Activated naive CD4-positive, alpha-beta T cell treated with anti-CD3 and anti-CD28 coated beads for 36 hours (primary cell): ENCODE measurements at places on chromosomes 16 and 17. TPM values are rescaled to one million over a fixed set of nuclear protein-coding genes. Genes with fewer than 3 reads are reported as not detected.

DNA sequence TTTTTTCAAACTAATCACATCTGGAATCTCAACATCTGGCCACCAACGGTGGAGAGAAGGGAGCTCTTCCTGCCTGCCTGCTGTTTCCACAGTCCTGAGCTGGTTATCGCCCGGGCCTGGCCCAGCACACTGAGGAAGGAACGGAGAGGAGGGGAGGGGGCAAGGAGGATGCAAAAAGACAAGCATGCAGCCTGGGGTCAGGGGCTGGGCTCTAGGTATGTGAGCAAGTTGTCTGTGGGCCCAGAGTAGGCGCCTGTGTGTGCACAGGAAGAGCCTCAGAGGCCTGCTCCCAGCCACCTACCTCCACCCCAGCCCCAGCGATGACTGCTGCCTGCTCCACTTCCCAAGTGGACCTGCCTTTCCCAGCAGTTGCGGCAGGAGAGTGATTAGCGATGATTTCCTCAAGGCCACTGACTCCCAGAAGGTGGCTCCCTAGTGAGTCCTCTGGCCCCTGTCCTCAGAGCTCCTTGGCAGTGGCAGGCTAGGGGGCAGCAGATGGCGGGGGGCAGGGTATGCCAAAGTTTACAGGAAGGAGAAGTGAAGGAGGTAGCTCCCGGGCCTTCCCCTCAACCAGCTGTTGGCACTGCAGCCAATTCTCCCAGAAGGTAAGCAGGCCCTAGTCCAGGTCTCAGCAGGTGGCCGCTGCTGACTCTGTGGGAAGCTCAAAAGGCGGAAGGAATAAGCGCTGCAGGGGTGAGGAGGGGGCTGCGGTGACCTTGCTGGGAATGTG lies 27.0 kb upstream of the RASD1 start:
- H3K27ac ChIP-seq: no peak overlapping the region
- H3K4me1 ChIP-seq: no peaks in the 10 kb centered on the region
- H3K36me3 ChIP-seq: no peaks in the 10 kb centered on the region
- no peaks in the 10 kb centered on the region for H3K27me3 ChIP-seq
- DNase-seq: no peak

DNA sequence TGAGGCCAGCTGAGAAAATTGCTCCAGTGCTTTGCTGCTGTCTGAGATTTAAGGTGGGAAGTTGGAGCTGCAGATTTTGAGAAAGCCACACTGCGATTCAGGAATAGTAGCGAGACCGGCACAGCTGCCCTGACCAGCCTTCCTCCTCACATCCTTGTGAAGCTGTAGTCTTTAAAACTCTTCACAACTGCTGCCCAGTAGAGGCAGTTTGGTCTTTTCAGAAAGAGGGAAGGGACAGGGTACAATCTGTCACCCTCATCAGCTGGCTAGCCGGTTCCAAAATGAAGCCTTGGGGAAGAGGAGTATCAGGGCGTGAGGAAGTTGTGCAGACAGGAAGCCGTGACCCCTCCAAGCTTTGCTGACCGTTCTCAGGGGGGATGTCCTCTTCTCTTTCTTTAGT lies 195.3 kb downstream of the MSI2 start:
- no peaks in the 10 kb centered on the region for H3K36me3 ChIP-seq
- H3K27ac ChIP-seq: peak overlapping the region; percentile 42
- no peaks in the 10 kb centered on the region for H3K27me3 ChIP-seq
- no peak overlapping the region for H3K4me3 ChIP-seq
- H3K4me1 ChIP-seq: peaks cover 71% of the 10 kb centered on the region

ASPSCR1 gene
- 34.8 TPM for total RNA-seq

DNA sequence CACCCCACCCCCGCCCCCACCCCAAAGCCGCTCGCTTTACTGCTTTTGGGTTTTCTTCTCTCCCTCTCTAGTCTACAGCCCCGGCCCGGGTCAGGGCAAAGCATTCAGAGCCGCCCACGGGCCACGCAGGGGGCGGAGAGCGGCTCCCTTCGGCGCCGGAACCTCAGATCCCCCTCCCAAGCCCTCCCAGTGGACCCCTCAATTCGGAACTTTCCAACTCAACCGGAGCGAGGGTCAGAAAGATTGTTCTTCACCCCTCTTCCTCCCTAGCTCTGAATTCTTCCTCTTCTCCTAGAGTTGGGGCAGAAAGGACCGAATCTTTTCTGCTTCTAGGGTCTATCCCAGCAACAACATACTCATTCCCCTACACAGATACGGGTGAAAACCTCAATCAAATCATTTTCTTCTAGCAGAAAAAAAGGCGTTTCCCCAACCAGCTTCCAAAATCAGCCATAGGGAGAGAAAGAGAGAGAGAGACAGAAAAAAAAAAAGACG lies 1.0 kb downstream of the HOXB2 start:
- H3K27ac ChIP-seq: peak overlapping the region; percentile 96
- H3K4me1 ChIP-seq: peaks cover 59% of the 10 kb centered on the region
- peak overlapping the region; percentile 96 for H3K4me3 ChIP-seq
- peak; percentile 48 for DNase-seq
- peaks cover 14% of the 10 kb centered on the region for H3K36me3 ChIP-seq

NAA38 gene
- total RNA-seq: 75.0 TPM

GRCh38 chr16:83958137-83958845 lies 5.3 kb downstream of the OSGIN1 start:
- H3K27me3 ChIP-seq: peaks cover 28% of the 10 kb centered on the region
- no peak overlapping the region for H3K4me3 ChIP-seq
- no peak for DNase-seq
- H3K4me1 ChIP-seq: peaks cover 8% of the 10 kb centered on the region
- H3K36me3 ChIP-seq: no peaks in the 10 kb centered on the region

GRCh38 chr17:76793775-76794174 lies 55.9 kb downstream of the MFSD11 start:
- DNase-seq: peak; percentile 26
- no peak overlapping the region for H3K4me3 ChIP-seq
- no peaks in the 10 kb centered on the region for H3K27me3 ChIP-seq
- H3K36me3 ChIP-seq: no peaks in the 10 kb centered on the region

ELOB gene
- total RNA-seq: 177 TPM

DNA sequence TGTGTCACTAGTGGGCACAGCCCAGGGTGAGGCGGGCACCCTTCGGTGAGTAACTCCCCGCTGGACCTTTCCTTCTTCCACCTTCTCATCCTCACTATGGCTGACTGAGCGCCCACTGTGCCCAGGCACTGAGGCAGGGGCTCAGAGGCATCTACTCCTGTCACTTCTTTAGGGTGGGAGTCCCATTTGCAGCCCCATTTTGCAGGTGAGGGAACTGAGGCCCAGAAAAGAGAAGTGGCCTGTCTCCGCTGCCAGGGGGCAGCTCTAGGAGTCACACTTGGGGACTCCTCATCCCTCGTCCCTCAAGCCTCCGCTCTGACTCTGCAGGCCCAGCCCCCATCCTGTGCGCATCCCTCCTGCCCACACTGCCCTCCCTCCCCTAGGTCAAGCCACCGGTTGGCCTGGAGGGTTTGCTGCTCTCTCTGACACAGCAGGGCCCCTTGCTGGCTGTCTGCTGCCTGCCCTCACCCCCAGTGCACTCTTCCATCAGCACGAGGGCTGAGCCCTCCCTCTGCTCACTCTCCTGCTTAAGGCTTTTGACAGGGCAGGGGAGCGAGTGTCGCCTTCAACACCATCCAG lies 62.4 kb downstream of the CNGB1 start:
- H3K27ac ChIP-seq: peak overlapping the region; percentile 34
- no peaks in the 10 kb centered on the region for H3K27me3 ChIP-seq
- no peaks in the 10 kb centered on the region for H3K36me3 ChIP-seq
- no peak for DNase-seq
- no peak overlapping the region for H3K4me3 ChIP-seq

DNA sequence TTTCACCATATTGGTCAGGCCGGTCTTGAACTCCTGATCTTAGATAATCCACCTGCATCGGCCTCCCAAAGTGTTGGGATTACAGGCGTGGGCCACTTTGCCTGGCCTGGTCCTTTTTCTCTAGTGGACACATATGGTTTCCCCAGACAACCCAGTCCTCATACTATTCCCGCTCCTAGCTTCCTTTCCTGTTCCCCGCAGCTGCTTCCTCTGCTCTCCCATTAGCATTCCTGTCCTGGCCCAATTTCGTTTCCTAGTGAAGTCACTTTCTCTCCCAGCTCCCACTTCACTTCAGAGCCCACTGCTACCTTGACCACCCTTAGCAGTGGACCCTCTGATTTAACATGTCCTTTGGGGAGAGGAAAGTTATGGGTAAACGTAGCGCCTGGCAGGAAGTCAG lies 11.3 kb downstream of the KATNIP start:
- H3K27ac ChIP-seq: no peak overlapping the region
- H3K4me1 ChIP-seq: no peaks in the 10 kb centered on the region
- peaks cover 1% of the 10 kb centered on the region for H3K36me3 ChIP-seq
- H3K4me3 ChIP-seq: no peak overlapping the region

DNA sequence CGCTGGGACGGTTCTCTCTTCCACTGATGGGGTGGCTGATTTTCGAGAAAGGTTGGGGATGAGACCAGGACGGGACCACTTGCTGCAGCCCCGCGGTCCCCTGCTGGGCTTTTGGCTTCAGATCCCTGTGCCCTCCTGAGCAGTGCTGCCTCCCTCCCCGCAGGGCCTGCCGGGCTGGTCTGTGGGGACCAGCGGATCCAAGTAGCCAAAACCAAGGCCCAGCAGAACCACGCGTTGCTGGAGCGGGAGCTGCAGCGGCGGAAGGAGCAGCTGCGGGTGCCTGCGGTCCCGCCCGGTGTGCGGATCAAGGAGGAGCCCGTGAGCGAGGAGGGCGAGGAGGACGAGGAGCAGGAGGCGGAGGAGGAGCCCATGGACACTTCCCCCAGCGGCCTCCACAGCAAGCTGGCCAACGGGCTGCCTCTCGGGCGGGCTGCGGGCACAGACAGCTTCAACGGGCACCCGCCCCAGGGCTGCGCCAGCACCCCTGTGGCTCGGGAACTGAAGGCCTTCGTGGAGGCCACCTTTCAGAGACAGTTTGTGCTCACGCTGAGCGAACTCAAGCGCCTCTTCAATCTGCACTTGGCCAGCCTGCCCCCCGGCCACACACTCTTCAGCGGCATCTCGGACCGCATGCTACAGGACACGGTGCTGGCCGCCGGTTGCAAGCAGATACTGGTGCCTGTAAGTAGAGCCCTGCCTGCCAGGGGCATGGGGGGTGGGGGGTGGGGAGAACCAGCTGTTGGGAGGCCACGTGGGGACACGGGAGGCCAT lies 28.6 kb downstream of the POLR3E start:
- no peaks in the 10 kb centered on the region for H3K27me3 ChIP-seq
- no peak for DNase-seq
- H3K36me3 ChIP-seq: peaks cover 36% of the 10 kb centered on the region
- no peak overlapping the region for H3K27ac ChIP-seq

GRCh38 chr17:9132944-9133610 lies 111.8 kb downstream of the NTN1 start:
- no peak for DNase-seq
- H3K27me3 ChIP-seq: no peaks in the 10 kb centered on the region

KRTAP9-8 gene
- not detected for total RNA-seq

ABCA8 gene
- total RNA-seq: not detected

GRCh38 chr16:83955218-83956130 lies 2.4 kb downstream of the OSGIN1 start:
- peaks cover 28% of the 10 kb centered on the region for H3K27me3 ChIP-seq
- H3K4me1 ChIP-seq: peaks cover 16% of the 10 kb centered on the region
- H3K27ac ChIP-seq: no peak overlapping the region
- no peaks in the 10 kb centered on the region for H3K36me3 ChIP-seq
- H3K4me3 ChIP-seq: no peak overlapping the region

- peaks cover 40% of the 10 kb centered on the region for H3K4me1 ChIP-seq
- H3K27me3 ChIP-seq: no peaks in the 10 kb centered on the region
- peak; percentile 82 for DNase-seq
- peaks cover 65% of the 10 kb centered on the region for H3K36me3 ChIP-seq
- peak overlapping the region; percentile 52 for H3K4me3 ChIP-seq
- peak overlapping the region; percentile 97 for H3K27ac ChIP-seq
Observed at GRCh38 chr17:16027708-16028584, 28.3 kb downstream of the TTC19 start.

GRCh38 chr16:57051696-57052228 lies 40.6 kb upstream of the CPNE2 start:
- peak overlapping the region; percentile 56 for H3K27ac ChIP-seq
- H3K4me1 ChIP-seq: peaks cover 45% of the 10 kb centered on the region
- H3K4me3 ChIP-seq: no peak overlapping the region

MFAP4 gene
- total RNA-seq: not detected

ASB16 gene
- 0.12 TPM for total RNA-seq

GRCh38 chr17:57810721-57811637 lies 38.9 kb downstream of the MRPS23 start:
- peaks cover 14% of the 10 kb centered on the region for H3K4me1 ChIP-seq
- H3K4me3 ChIP-seq: no peak overlapping the region
- peaks cover 41% of the 10 kb centered on the region for H3K27me3 ChIP-seq
- no peak overlapping the region for H3K27ac ChIP-seq
- H3K36me3 ChIP-seq: no peaks in the 10 kb centered on the region

CDH16 gene
- total RNA-seq: not detected

GRCh38 chr16:54009464-54010176 lies 277.0 kb downstream of the IRX3 start:
- no peak for DNase-seq
- no peak overlapping the region for H3K4me3 ChIP-seq
- peaks cover 46% of the 10 kb centered on the region for H3K36me3 ChIP-seq
- H3K27ac ChIP-seq: no peak overlapping the region
- H3K4me1 ChIP-seq: no peaks in the 10 kb centered on the region

EPN2 gene
- total RNA-seq: 5.6 TPM

DNA sequence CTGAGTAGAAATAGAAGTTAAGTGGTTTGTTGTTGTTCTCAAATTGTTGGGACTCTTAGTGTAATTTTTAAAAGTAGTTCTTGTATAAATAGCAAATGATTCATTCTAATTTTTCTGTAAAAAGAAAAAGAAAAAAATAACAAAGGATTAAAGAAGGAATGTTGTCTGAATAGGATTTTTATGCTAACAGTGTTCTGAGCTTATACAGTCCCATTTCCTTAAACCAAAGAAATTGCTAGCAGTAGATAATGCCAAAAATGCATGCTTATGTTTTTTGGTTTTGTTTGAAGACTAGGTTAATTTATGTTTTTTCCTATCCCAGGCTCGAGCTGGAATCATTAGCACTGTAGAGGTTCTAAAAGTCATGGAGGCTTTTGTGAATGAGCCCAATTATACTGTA lies 44.7 kb upstream of the KPNB1 start:
- DNase-seq: no peak
- no peak overlapping the region for H3K27ac ChIP-seq
- no peak overlapping the region for H3K4me3 ChIP-seq
- no peaks in the 10 kb centered on the region for H3K27me3 ChIP-seq
- peaks cover 13% of the 10 kb centered on the region for H3K36me3 ChIP-seq
- H3K4me1 ChIP-seq: no peaks in the 10 kb centered on the region

DNA sequence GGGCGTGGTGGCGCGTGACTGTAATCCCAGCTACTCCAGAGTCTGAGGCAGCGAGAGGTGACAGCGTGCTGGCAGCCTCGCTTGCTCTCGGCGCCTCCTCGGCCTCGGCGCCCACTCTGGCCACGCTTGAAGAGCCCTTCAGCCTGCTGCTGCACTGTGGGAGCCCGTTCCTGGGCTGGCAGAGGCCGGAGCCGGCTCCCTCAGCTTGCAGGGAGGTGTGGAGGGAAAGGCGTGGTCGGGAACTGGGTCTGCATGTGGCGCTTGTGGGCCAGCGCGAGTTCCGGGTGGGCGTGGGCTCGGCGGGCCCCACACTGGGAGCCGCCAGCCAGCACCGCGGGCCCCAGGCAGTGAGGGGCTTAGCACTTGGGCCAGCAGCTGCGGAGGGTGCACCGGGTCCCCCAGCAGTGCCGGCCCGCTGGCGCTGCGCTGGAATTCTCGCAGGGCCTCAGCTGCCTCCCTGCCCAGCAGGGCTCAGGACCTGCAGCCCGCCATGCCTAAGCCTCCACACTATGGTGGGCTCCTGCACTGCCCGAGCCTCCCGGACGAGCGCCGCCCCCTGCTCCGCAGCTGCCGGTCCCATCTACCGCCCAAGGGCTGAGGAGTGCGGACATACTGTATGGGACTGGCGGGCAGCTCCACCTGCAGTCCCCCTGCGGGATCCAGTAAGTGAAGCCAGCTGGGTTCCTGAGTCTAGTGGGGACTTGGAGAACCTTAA lies 1093.3 kb upstream of the CDH8 start:
- DNase-seq: no peak
- no peaks in the 10 kb centered on the region for H3K36me3 ChIP-seq
- H3K27ac ChIP-seq: no peak overlapping the region
